ENCODE measurements at places on chromosomes 11 and 22.

DNA sequence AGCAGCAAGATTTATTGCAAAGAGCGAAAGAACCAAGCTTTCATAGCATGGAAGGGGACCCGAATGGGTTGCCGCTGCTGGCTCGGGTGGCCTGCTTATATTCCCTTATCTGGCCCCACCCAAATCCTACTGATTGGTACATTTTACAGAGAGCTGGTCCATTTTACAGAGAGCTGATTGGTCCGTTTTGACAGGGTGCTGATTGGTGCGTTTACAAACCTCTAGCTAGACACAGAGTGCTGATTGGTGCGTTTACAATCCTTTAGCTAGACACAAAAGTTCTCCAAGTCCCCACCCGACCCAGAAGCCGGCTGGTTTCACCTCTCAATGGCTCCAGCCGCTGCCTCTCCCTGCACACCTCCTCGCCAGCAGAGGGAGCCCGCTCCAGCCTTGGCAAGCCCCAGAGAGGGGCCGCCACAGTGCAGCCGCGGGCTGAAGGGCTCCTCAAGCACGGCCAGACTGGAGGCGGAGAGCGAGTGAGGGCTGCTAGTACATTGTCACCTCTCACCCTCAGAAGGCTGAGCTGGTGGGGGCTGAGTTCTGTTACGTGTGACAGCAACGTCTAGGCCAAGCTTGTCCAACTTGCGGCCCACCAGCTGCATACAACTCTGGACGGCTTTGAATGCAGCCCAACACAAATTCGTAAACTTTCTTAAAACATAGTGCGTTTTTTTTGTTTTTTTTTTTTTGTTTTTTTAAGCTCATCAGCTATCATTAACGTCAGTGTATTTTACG, 8.7 kb downstream of the PTH start:
- DNase-seq, result no peak

DNA sequence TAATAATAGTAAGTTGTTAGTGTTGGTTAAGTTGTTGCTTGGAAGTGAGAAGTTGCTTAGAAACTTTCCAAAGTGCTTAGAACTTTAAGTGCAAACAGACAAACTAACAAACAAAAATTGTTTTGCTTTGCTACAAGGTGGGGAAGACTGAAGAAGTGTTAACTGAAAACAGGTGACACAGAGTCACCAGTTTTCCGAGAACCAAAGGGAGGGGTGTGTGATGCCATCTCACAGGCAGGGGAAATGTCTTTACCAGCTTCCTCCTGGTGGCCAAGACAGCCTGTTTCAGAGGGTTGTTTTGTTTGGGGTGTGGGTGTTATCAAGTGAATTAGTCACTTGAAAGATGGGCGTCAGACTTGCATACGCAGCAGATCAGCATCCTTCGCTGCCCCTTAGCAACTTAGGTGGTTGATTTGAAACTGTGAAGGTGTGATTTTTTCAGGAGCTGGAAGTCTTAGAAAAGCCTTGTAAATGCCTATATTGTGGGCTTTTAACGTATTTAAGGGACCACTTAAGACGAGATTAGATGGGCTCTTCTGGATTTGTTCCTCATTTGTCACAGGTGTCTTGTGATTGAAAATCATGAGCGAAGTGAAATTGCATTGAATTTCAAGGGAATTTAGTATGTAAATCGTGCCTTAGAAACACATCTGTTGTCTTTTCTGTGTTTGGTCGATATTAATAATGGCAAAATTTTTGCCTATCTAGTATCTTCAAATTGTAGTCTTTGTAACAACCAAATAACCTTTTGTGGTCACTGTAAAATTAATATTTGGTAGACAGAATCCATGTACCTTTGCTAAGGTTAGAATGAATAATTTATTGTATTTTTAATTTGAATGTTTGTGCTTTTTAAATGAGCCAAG, 2.7 kb downstream of the NEAT1 start:
- no peak for DNase-seq

- DNase-seq, result no peak
Measured at GRCh38 chr11:127002669-127003259, 2.2 kb upstream of the KIRREL3 start.

DNA sequence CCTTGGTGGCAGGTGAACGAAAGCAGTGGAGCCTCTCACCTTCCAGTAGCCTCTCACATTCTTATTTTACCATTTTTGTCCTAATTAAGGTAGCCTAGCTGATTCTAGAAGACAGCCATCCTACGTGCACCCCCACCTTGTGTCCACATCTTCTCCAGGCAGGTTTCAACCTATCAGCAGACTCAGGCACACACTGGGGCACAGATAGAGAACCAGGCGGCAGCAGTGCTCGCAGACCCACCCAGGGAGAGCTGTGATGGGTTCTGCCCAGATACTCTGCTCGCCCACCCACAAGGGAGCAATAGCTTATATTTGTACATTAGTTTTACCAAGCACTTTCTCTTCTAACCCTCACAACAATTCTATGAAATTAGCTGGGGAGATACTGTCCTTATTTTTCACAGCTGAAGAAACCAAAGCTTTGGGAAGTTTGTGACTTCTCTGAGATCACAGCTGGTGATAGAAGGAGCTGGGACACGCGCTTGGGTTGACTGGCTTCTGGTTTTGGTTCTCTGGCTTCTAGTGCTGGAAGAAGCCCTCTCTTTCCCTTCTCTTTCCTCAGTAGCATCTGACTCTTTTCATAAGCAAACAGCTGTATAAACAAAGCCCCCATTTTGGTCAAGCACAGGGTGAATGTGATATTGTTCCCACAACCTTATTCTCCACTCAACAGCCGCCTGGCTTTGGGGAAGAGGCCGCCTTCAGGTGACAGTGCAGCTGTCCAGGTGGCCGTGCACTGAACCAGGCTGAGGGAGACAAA, 36.9 kb downstream of the PPP2R1B start:
- no peak for DNase-seq

- DNase-seq, result no peak
Measured at GRCh38 chr22:39207141-39208012, 37.4 kb downstream of the PDGFB start.

GRCh38 chr11:43834286-43834685, 46.3 kb upstream of the ALKBH3 start:
- no peak for DNase-seq

DNA sequence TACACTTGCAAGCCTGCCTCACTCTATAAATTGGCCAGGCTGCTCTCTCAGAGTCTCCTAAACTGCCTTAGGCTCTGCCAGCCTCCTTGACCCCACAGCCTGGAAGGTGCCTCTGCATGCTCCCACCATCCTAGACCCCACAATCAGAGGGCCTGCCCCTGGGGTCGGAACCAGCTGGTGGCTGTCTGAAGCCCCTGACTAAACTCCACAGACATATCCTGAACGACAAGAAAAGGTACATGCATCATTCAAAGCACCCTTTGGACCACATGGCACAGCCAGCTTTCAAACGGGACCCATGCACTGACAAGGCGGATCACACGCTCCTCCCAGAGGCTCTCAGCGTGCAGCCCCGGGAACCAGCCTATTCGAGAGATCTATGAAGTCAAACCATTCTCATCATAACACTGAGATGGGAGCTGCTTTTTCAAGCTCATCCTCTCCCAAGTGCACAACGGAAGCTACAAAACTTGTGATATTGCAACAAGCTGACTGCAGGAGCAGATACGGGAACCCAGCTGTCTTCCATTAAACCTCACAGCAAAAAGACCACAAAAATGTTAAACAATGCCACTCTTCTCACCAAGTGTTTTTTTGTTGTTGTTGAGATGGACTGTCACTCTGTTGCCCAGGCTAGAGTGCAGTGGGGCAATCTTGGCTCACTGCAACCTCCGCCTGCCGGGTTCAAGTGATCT, 8.1 kb downstream of the SHANK2 start:
- DNase-seq, result no peak

DNA sequence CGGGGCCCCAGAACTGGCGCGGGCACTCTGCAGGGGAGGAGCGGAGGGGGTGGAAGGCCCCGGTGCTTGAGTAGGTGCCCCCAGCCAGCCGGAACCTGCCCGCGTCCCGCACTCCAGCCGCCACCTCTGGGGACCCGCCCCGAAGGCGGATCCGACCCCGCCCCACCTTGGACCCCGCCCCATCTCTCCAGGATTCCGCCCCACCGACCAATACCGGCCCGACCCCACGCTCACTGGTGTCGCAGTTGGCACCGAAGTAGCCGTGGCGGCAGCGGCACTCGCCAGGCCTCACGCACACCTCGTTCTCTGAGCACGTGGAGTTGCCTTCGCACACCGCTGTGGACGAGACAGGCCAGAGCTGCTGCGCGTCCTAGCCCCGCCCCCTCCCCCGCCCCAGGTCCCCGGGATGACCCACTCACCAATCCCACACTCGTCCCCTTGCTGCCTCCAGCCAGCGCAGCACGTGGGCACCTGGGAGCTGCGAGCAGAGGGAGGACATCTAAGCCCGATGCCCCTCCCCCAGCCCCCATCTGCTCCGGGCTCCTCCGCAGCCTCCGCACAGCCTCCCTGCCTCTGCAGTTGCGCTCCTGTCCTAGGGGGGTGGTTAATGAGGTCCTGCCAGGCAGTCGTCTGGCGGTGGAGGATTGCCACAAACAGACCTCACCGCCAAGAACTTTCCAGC, 6.0 kb downstream of the SCARF2 start:
- DNase-seq, result no peak

- DNase-seq, result no peak
Measured at GRCh38 chr11:106022795-106023275, 795 bp upstream of the MSANTD4 start.

DNA sequence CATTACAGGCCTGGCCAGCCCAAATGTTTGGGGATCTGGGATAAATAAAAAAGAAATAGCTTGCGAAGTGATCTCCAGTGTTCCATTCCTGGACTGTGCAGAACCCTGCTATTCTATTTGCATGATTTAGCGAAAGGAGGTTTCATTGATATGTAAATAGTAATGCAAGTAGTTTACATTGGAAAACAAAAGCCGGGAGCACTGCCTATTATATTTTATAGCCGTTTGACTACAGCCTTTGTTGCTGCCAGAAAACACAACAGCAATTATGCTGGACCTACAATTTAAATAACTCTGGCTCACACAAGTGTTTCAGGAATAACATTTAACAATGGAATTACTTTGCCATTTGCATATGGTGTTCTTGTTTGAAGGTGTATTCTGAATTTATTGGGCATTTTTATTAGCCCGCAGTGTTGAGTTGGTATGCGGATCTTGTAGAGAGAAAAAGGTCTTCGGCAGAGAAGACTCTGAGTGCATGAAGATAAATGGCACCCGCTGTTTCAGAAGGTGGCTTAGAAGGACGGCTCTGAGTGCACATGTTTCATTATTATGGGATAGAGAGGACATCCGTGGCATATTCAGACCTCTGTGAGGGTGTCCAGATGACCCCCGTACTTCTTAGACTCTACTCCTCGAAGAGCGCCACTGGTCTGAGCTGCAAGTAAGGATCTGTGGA, 315.0 kb downstream of the BRD1 start:
- no peak for DNase-seq

- no peak for DNase-seq
Measured at GRCh38 chr22:19065298-19065859, 56.8 kb downstream of the DGCR2 start.

GRCh38 chr11:20634044-20634443, 34.6 kb downstream of the SLC6A5 start:
- DNase-seq, result no peak

GRCh38 chr22:19106886-19107729, 15.1 kb downstream of the DGCR2 start:
- no peak for DNase-seq

- no peak for DNase-seq
Measured at GRCh38 chr11:118310781-118311485, 6.4 kb downstream of the CD3E start.

DNA sequence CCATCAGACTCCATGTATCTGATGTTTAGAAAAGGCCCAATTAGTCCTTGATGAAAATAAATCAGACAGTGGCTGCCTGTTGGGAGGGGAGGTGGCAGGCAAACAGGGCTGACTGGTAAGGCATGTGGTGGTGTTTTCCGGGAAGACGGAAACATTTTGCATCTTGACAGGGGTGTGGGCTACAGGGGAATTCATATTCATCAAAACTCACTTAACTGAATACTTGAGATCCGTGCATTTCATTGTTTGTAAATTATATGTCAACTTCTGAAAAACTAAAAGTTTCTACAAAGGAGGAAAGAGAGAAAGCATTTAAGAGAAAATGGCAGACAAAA, 10.1 kb upstream of the MOB2 start:
- no peak for DNase-seq

GRCh38 chr11:118200497-118200896, 24.1 kb upstream of the SCN2B start:
- DNase-seq, result no peak

DNA sequence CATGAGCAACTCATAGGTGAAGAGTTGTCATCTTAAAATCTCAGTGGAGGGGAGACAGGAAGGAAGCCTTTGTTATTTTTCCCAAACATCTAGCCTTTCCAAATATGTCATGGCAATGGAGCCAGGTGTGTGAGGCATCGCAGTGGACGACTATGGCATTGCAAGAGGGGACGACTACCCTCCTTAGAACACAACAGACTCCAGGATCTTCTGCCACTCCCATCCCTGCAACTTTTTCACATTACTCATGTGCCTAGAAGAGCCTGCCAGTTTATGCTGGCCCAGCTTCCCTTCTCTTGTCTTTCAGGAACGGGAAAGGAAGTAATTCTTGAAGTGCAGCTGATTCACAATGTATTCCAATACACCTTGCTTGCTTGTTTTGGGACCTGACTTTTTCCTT, 1008.4 kb downstream of the OPCML start:
- DNase-seq, result no peak

DNA sequence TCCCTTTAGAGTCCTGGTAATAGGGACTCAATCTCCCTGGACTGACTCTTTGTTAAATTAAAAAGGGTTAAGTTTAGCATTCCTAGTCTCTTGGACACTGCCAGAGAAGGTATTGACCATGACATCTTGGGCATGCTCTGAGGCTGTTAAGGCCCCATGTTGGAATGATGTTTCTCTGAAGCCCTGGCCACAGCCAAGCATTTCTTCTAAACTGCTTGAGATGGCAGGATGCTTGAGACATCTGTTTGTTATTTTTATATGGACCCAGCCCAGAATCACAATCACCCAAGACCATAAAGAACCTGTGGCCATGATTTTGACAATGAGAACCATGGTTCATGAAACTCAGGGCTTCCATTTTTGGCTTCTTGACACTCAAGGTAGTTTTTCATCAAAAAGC, 5.5 kb upstream of the ANKK1 start:
- no peak for DNase-seq

DNA sequence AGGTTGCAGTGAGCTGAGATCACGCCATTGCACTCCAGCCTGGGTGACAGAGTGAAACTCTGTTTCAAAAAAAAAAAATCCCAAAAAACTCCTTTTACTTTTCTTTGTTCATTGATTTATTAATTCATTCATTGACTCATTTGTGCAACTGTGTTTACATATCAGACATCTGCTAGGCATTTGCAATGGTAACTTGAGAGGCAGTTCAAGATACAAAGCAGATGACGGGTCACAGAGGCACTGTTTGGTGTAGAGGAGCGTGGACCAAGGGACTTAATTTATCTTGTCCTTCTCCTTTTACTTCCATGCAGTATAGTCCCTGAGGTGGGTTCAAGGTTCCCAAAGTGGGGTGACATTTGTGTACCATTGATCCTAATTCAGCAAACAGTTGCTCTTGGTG, 71.4 kb downstream of the KIAA1671 start:
- no peak for DNase-seq

DNA sequence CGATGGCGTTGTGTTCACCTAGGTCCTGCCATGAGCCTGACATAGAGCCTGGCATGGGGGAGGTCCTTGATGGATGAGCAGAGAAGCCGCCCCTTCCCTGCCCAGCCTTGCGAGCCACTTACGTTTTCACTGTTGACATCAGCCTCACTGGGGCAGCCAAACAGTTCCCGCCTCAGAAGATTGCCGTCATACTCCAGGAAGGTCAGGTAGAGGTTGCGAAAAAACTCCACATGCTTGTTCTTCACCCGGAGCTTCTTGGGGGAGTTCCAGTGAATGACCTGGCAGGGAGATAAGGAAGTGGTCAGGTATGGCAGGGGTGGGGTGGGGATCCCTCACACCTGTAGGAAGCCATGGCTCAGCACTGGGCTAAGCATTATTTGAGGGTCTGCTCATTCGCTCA, 279.3 kb upstream of the SYN3 start:
- DNase-seq, result no peak
